ENCODE measurements at places on chromosomes 2 and 18.

GRCh38 chr18:45291621-45292615, 323.4 kb upstream of the SLC14A2 start:
- DNase-seq = no peak

GRCh38 chr2:67564076-67564475, 166.9 kb downstream of the ETAA1 start:
- DNase-seq = no peak

DNA sequence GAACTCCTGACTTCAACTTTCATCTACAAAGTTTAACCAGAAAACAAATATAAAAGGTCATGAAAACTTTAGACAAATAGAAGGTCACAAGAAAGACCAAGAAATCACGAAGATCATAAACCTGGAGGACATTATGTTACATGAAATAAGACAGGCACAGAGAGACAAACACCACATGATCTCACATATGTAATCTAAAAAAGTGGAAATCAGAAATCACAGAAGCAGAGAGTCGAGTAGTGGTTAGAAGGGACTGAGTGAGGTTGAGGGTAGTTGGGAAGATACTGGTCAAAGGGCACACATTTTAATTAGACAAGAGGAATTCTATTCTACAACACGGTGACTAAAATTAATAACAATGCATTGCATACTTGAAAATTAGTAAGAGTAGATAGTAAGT, 1.4 kb downstream of the GCFC2 start:
- DNase-seq = no peak

DNA sequence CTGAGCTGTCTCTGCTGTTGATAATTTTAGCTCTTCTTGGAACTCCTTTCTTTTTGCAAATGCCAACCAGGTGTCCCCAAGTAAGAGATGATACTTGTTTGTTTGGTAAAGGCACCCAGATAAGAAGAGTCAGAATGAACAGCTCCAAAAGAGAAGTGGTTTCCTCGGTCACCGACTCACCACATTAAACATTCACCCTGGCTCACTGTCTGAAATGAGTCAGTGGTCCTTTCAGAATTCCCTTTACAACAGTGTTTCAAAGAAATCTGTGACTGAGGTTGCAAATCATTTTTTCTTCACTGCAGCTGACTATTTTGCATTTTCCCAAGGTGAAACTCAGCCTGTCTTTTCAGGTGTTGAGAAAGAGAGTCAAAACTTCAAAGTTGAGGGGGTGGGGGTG, 16.2 kb upstream of the CXCR4 start:
- no peak for DNase-seq

DNA sequence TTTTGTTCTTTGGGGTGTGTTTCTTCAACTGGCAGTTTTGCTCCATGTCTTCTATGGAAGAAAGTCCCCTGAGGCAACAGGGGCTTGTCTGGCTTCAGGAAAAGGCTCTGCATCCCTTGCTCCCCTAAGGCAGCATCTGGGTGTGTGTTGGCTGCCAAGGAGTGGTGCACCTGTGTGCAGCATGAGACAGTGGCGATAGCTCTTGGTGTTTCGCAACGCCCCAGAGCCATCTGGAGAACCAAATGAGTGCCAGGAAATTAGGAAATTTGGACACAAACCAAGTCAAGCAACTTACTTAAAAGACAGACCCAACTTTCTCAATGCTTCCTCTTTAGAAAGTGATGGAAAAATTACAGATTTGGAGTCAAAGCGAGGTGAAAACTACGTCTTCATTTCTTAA, 1044.4 kb upstream of the CNTNAP5 start:
- DNase-seq = peak; percentile 78

DNA sequence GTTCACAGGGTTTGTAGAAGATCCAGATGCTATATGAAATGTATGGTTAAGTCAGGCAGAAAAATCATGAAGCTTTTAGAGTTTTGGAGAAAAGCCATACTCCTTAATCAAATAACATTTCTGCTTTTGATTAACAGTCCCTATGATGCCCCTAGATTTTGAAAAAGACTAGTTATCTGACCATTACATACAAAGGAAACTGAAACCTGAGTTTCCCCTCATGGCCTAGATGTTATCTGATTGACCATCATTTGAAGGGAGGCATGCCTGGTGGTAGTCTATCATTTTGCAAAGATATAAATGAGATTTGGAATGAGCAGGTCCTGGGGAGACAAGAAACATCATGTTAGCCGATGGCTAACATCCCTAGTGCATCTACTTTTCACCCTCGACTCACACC, 704.3 kb upstream of the FSHR start:
- DNase-seq = no peak

- no peak for DNase-seq
Measured at GRCh38 chr18:45626330-45627203, 11.3 kb downstream of the SLC14A2 start.

GRCh38 chr2:44691174-44691785, 250.2 kb upstream of the SIX3 start:
- no peak for DNase-seq

GRCh38 chr2:24885221-24886125, 34.6 kb downstream of the ADCY3 start:
- peak; percentile 94 for DNase-seq

GRCh38 chr2:59622599-59623308, 930.7 kb downstream of the BCL11A start:
- no peak for DNase-seq

GRCh38 chr2:165818920-165819319, 24.9 kb upstream of the GALNT3 start:
- no peak for DNase-seq

GRCh38 chr2:31943636-31944225, 67.1 kb downstream of the MEMO1 start:
- no peak for DNase-seq

GRCh38 chr2:143217512-143218115, 88.4 kb downstream of the ARHGAP15 start:
- DNase-seq = no peak

DNA sequence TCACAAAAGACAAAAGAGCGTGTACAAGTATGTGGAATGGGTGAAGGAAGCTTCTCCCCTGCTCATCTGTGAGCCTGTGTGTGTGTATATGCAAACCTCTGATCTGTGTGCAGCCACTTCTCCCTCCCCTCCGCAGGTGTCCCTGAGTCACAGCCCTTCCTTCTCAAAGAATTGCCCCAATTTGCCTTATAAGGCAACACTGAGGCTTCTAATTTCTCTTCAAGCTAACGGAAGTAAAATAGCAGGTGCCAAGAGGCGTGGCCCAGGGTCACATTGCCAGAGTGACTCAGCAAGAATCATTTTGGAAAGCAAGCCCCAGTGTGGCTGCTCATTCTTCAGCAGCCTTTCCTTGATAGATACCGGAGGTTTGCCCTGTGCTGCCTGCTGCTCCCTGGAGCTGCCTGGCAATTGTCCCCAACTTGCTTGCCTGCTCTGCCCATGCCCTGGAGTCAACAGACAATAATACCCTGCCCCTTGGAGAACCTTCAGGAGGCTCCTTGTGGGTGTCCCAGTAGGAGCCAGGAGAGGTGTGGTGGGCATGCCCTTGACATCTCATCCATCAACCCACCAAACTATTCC, 37.3 kb upstream of the BMP10 start:
- peak; percentile 92 for DNase-seq

GRCh38 chr18:57812126-57812477, 9.0 kb upstream of the ATP8B1 start:
- DNase-seq = no peak

DNA sequence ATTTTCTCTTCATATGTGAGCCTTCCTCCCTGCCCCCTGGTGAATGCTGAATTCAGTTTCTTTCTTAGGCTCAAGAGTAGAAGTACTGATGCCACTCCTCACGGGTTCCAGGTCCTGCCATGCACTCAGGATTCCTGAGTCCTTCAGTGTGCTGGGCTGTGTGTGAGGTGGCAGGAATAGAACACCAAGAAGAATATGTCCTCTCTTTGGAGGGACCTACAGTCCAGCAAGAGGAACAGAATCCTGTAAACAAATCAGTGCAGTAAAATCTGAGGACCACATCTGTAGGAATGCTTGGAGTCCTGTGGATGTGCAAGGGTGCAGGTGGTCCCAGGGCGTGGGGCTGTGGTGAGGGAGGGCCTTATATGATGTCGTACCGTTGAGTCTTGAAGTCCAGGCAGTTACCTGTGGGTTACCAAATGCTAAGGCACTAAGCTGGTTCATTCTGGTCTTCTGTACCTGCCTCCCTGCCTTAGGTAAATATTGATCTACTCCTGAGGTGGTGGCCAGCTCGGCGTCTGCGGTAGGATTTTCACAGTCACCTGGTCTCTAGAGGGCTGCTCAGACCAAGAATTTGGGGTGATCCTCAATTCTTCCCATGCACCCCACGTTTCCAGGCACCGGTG, 5.5 kb downstream of the ASAP2 start:
- no peak for DNase-seq

DNA sequence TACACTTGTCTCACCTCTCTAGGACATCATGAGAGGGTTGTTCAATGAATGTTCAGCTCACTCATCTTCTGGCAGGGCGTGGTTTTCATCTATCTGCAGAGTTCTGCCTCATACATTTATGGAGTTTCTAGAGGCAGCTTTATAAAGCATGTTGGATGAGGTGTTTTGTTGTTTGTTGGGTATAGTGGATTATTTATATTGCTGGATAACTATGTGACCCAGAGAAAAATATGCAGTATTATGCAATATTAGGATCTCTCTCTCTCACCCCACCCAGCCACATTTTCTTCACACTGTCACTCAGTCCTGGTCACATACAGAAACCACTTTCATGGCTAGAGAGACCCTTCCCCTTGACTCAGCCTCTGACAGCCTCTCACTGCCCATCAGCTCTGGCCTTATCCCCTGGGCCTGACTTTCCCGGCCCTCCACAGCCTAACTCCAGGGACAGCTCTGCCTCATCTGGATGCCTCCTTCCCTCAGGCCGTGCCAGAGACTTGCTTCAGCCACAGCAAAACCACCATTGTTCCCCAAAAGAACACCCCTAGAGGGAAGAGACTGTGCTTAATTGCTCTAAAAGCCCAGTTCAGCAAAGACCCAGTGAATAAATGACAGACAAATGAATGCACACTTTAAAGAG, 260.3 kb downstream of the MYCN start:
- no peak for DNase-seq

DNA sequence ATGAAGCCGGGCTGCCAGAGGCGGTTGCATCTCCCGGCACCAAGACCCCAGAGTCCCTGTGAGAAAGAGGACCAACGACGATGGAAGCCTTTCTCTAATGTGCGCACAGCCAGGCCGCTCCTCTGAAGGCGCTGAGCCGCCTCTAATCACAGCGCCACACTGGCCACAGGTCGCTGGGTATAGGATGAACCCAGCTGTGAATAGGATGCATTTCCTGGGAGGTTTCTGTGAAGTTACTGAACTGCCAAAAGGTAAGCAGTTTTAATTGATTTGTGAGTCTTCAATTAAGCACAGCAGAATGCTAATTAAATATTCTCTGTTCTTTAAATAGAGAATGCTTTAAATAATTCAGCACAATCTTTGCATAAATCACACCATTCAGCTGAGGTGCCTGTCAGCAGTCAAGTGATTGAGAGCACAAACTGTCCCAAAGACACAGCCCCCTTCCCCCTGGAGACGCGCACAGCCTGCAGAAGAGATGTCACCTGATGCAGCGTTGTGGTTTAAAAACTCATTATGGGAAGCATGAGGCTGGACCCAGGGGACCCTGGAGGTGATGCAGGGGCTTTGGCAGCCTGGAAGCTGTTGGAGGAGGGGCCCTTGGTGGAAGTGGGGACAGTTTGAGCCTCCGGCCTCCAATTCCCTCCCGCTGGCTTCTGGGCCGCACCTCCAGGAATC, 98.1 kb downstream of the RTP5 start:
- DNase-seq = peak; percentile 39

DNA sequence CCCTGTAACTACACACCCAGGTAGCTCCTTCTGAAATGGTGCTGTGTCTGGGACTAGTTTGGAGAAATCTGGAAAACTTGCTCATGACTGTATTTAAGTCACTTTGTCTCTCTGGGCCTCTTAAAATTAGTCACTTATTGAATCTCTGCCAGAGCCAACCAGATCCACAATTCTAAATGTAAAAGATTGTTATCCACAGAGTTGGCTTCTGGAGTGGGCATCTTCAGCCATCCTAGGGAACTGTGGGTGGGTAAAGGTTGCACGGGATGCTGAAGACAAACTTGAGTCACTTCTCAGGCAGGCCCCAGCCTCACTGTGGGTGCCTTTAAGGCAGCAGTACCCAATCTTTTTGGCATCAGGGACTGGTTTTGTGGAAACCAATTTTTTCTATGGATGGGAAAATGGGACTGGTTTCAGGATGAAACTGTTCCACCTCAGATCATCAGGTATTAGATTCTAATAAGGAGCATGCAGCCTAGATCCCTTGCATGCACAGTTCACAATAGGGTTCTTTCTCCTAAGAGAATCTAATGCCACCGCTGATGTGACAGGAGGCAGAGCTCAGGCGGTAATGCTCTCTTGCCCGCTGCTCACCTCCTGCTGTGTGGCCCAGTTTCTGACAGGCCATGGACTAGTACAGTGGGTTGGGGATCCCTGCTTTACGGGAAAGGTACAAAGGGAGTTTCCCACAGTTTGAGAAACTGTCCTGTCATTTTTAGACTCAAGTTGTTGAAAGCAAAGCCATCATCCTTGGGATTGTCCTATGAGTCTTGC, 98.3 kb upstream of the SPRED2 start:
- DNase-seq = no peak

DNA sequence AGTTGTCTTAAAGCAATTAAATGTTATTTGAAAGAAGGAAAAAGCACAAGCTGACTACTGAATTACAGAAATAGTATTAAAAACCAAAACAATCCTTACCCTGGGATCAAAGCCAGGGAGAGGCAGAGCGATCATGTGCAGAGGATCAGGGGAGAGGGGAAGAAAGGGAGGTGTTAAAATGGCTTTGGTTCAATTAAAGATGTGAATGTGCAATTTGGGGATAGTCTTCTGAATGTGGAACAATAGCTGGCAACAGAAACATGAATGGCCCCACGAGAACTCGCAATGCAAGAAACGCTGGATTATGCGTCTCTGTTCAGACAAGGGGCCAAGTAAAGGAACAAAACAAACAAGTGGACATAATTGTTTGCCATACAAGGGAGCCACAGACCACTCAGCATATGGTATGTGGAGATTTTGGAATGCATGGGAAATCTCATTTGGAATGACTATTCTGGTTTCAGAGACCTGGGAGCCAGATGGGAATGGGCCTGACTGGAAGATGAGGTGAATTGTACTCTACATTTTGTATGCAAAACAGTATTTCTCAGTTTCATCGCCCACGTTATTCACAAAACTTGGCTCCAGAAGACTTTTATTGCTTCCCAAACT, 155.4 kb downstream of the SLC4A3 start:
- no peak for DNase-seq

DNA sequence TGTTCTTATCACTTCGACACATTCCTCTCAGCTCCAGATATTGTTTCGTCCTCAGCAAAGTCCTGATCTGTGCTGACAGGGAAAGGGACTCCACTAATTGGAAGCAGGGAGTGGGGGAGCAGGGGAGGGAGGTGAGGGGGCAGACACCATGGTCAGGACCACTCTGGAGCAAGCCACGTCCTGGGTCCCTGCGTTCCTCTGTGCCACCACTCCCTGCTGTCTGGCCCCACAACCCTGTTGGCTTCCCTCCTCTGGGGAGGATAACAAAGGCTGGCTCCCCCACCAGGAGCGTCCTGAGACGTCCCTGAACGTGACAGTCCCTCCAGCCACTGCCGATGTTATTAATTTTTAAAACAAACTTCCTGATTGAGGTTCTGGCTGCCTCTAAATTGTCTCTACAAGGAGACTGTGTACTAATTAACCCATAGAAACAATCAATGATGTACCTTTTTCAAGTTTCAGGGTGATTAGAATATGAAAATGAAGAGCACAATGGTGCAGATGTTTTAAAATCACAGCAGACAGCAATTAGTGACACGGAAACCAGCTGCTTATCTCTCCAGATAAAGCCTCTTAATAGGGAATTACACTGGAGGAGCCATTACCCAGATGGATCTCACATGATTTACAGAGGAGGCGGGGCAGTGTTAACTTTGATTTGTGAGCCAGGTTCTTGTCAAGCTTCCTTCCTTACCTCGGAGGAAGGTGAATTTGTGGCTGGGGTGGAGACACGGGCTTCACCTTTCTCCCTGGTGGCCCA, 257.5 kb downstream of the SETBP1 start:
- DNase-seq = peak; percentile 89

Data from NCI-H2171 treated with DMSO at 0.1 percent for 48 hours (cell line).